ENCODE measurements at places on chromosomes 13 and 19.
A peak's percentile ranks its signal among the peaks of the same experiment; 100 is the strongest.

DNA sequence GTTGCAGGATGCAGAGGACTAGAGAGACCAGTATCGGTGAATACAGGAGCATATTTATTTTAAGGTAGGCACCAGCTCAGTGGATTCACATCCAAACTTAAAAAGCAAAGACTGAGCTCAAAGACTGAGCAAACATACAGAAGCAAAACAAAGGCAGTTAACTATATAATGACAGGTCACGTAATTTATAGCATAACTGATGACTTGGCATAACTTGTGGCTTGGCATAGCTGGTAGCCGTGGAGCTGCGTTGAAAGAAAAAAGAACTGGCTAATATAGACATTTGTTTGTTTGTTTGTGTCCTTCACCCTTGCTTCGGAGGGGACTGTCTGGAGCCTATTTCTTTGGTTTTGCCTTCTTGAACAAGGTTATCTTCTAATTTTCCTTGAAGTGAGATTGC is 33.7 kb downstream of the ZNF493 start:
- DNase-seq, result no peak

- no peak for DNase-seq
Observed at GRCh38 chr13:31031482-31031881, 99.0 kb downstream of the TEX26 start.

DNA sequence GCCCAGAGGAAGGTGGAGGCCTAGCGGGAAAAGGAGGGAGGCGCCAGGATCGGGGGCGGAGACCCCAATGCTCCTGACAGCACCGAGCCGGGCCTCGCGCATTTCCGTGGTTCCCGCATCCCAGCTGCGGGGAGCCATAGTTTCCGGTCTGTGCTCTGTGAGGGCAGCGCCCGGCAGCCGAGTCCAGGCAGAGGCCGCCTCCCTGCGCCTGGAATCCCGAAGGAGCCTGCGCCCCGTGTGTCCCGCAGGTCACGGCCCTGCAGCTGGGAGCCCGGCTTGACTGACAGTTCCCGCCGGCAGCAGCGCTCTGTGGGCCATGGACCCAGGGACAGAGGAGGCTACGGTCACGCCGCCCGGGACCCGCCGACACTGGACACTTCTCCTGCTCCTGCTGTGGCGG is 74.6 kb upstream of the C13orf46 start:
- DNase-seq, result no peak

- DNase-seq, result no peak
Observed at GRCh38 chr13:33758113-33758512, 59.8 kb upstream of the RFC3 start.

DNA sequence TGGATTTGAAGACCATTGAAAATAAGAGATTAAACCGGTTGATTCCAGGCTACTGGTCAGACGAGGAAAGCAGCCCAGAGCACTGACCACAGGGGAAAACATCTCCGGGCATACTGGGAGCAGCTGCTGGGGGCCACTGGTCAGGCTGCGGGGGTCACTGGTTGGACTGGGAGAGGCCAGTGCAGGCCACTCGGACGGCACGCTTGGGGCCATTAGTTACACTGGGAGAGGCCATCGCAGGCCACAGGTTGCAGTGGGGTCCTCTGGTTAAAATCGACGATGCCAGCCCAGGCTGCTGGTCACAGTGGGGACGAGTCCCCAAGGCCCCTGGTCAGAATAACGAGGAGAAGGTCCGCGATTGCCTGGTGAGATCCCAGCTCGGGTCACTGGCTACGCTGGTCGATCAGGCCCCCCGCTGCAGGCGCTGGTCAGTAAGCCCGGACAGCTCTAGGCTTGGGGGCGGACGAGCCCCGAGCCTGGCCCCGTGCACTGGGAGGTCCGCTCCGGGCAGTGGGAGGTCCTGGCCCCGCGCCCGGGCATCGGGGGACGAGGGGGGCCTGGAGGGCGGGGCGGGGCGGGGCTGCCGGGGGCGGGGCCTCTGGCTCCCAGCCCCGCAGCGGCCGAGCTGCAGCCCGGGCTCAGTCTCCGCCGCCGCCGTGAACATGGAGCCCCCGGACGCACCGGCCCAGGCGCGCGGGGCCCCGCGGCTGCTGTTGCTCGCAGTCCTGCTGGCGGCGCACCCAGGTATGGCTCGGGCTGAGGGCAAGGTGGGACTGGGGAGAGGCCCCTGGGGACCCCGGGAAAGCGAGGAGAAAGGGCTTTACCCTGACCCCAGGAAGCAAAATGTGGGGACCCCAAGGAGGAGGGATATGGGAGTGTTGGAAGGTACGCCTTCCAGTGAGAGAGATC is at the start of gene BCAM:
Gene BCAM (plus strand): TSS at position 641 of the 909 bp plus-strand sequence. CDS start 22 bp downstream, at position 663.
- DNase-seq, result peak; percentile 51

DNA sequence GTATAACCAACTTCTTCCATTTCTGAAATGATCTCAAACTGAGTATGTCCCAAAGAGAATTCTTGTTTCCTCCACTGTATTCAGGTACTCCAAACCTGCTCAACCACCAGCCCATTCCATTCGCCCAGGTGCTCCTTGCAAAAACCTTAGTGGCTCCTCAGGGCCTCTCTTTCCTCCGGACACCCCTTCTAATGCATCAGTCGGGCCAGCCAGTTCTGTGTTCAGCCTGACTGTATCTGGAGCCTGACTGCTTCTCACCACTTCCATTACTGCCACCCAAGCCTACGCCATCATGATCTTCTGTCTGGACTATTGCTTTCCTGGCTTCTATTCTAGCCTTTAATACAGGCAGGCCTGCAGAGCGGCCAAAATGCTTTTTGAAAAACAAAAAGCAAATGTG is 1.5 kb downstream of the PHF11 start:
- DNase-seq, result no peak

Measured in astrocyte of the spinal cord (primary cell).